HS-27A (cell line): ENCODE measurements at places on chromosomes 3 and 15.

- DNase-seq: no peak
These were observed 7.8 kb upstream of the HDAC11 start for GRCh38 chr3:13472286-13472685.

DNA sequence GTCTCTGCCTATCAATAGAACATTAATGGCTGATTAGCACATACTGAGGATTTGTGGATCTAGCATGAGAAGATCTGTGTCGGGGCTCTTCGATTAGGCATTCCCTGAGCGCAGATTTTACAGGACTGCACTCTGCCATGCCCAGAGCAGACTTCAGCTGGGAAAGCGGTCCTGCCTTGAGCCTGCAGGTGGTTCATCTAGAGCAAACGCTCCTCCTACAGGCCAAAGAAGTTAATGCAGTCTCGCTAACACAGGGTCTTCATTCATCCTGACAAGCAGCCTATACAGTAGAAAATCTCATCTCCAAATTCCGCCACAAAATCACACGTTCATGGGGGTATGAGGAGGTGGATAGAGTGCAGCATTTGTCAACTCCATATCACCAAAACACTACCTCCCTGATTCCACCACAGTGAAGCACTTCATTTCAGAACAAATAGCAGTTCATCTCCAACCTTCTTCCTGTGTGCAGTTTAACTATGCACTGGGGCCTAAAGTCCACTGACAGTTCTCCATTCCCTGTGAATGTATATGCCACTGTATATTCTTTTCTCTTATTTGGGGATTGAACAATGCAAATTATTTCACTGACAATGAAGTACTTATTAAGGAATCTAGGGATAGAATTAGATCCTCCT, 405.8 kb downstream of the IGSF11 start:
- peak; percentile 45 for DNase-seq

GRCh38 chr15:68252925-68253534, 23.5 kb upstream of the CLN6 start:
- no peak for DNase-seq

DNA sequence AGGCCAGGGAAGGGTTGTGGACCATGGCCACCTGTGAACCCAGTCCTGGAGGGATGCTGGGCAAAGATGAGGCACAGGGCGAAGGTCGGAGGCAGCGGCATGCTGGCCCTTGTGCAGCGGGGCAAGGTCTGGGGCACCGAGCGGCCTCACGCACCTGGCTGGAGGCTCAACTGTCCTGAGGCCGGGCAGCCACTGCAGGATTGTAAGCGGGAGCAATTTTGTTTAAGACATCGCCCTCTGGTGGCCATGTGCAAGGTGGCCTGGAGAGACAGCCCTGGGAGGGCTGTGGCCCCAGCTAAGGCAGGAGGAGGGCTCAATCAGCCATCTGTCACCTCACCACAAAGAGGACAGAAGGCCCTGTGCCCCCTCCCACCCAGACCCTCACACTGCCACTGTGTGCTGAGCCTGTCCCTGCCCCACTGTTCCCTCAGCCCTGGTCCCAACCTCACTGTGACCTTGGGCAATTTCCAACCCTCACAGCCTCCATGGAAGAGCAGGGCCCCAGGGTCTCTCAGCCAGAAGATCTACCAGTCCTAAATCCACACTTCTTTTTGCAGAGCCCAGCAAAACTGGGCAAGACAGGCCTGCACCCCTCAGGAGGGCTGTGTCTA, 46.2 kb downstream of the TPRA1 start:
- peak; percentile 39 for DNase-seq

GRCh38 chr3:141863491-141863890, 13.0 kb upstream of the ATP1B3 start:
- DNase-seq: no peak

- DNase-seq: no peak
These were observed 21.9 kb upstream of the CP start for GRCh38 chr3:149243540-149243939.

GRCh38 chr3:153162513-153163392, 727 bp downstream of the RAP2B start:
- DNase-seq: no peak

DNA sequence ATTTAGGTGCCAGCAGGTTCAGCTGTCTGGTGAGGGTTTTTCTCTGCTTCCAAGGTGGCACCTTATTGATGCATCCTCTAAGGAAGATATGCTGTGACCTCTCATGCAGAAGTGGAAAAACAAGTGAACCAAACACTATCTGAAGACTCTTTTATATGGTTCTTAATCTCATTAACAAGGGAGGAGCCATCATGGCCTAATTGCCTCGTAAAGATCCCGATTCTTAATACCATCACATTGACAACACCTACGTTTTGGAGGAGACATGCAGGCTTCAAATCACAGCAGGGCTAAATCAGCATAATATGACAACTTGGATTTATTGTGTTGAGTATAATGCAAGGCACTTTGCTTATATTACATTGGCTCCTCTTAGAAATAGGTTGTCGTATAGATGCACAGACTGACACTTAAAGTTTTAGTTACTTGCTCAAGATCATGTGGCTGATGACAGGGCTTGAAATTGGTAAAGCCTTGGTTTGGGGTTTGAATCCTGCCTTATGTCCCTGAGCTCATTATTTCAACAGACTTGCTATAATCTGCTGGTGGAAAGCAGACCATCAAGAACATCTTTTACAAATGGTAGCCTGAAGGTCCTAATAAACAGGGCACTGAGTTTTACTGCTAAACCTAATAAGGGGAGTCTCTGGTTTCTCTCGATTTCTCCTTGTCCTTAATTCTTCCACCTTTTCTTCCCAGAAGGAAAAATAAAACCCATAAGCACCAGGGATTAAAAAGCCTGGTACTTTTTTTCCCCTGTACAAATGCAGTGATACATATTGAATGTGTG, 88.2 kb downstream of the PTPRG start:
- DNase-seq: no peak

DNA sequence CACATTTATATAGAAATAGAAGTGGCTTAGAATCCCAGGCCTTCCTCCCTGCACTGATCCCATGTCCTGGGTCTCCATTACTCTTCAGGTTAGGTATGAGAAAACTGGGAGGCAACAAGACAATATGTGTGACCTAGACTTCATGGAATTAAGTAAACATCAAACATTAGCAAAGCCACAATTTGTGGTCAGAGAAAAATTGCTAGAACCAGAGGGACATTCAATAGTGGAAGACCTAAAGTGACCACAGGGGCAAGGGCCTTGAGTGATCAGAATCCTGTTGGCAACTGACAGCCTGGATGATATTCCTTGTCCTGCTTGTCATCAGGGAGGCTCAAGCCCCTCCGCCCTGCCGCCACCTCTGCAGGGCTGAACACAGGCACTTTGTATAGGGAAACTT, 322.8 kb upstream of the CTNNB1 start:
- DNase-seq: no peak

- DNase-seq: no peak
These were observed 22.3 kb upstream of the SMCO1 start for GRCh38 chr3:196537319-196537984.

GRCh38 chr3:182973047-182973446, 7.3 kb downstream of the DCUN1D1 start:
- DNase-seq: no peak

- no peak for DNase-seq
These were observed 22.3 kb upstream of the GPR171 start for GRCh38 chr3:151225040-151225975.

DNA sequence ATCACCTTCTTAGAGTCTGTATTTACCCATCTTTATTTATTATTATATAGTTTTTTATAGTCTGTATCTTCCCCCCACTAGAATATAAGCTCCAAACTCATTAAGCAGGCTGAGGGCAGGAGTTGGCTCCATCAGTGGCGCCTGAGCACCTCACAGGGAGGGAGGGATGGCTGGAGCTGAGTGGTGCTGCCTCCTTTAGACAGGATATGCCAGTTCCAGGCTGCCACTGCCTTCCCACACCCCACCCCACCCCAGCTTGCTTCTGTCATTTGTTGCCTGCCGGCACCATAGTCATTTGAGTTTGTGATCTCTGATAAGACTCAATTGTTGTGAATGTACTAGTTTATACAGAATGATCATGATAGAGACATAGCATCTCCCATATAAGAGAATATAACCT, 85.5 kb downstream of the KLHL25 start:
- DNase-seq: no peak

DNA sequence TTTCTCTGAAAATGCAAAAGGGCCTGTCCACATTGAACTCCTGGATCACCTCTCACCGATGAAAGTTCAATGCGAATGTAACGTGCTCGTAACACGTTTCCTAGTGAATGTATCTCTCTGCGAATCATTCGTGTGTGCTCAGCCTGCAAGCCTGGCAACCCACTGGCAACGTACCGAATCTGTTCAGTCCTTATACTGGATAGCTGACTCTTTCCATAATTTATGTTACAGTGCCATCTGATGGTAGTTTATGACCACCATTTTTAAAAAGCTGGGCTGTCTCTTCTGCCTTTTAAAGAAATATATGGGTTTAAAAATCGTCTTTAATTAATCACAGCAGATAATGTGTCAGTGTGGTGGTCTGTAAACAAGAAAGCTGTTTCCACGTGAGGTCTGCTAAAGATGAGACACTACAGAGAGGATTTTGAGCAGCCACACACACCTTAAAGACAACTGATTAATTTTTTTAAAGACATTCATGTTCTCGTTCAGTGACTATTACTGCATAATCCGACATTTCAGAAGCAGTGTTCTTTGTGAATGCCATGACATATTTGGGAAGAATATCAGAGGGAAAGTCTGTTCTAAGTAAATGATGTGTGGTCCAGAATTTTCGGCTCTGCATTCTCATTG, 69.4 kb upstream of the FOXP1 start:
- peak; percentile 20 for DNase-seq

DNA sequence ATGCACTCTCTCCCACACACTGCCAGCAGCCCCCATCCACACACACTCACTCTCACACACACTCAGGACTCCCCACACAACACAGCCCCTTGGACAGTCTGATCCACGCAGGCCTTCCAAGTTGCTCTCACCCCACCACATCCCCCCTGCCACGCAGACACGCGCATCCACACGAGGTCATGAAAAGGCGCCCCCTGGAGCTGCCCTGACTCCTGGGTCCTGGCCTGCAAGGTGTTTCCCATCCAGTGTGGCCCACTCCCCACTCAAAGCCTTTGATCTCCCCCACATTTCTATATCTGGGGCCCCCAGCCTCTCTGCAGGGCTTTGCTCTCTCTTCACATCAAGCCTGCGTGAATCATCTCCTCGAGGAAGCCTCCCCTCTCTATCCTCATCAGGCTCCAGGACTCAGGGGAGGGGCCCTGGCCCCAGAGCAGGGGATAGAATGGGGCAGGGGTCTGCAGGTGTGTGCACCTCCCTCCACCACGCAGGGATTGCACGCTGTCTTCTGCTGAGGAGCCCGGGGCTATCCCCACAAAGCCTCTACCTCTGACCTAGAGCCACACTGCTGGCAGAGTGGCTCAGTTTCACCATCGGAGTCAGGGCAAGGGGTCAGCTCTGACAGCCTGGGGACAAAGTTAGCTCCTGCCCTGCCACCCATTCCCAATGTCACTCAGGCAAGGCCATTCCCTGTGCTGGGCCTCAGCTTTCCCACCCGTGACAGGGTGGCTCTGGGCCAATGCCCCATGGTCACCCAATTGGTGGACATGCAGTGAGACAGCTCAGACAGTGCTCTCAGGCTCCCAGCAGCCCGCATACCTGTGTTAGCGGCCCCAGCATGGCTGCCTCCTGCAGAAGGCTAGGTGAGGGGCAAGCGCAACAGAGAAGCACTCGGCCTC, 6.4 kb downstream of the MYL3 start:
- no peak for DNase-seq

DNA sequence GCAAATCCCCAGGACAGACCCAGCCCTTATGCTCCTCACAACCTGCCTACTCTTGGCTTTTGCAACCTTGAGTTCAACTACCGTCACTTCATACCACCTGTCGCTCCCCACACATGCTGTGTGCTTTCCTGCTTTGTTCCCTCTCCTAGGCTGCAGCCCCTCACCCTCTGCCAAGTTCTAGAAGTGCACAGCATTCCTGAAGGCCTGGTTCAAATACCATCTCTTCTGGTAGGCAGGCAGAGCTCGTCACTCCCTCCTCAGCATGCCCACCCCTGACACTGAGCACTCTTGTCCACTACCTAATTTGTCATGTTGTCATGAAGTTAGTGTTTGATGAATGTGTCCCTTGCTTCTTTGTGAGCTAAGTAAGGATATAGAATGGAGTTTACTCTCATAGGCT, 129.6 kb downstream of the SEMA6D start:
- no peak for DNase-seq

DNA sequence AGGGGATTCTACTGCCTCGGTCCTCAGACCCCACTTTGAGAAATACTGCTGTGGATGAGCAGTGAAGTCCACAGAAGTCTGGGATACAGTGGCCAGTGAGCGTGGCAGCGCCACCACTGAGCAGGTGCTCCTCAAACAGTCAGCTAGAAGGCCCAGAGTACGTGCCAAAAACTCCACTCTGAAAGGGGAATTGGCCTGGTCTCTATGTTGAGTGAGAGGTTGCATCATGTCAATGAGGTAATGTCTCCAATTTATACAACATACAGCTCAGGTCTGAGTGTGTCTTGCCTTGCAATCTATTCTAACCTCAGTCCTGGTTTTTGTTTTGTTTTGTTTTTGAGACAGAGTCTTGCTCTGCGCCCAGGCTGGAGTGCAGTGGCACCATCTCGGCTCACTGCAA, 53.3 kb upstream of the ETV5 start:
- DNase-seq: no peak

- DNase-seq: no peak
These were observed 5.4 kb upstream of the IREB2 start for GRCh38 chr15:78432664-78433063.

- DNase-seq: no peak
These were observed 3.1 kb downstream of the CMC1 start for GRCh38 chr3:28244491-28244890.

DNA sequence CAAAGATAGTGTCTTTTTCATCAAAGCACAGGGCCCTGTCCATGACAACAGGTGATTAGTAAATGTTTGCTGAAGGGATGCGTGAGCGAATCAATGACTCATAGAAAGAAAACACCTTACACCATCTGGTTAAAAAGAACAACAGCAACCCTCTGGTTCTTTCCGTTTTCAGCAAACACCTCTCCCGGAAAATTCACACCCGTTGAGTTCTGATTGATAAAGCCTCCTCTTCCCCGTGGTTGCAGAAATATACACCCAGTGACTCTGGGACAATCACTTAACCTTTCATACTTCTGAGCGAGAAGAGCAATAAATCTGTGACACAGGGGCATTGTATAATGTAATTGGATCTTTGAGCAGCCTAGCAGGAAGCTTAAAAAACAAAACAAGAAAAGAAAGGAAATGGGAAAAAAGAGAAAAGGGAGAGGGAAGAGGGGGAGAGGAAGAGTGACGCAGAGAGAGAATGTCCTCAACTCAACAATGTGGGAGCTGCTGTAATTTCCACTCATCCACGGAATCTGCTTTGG, 37.6 kb downstream of the ADAMTS9 start:
- no peak for DNase-seq

GRCh38 chr3:169266351-169266750, 397.2 kb downstream of the MECOM start:
- DNase-seq: no peak
